Psoas muscle (tissue), 8 donors: ENCODE measurements at places on chromosomes 11 and 22. TPM values are rescaled to one million over a fixed set of nuclear protein-coding genes. Genes with fewer than 3 reads are reported as not detected.

- DNase-seq = peak; percentile 75
These were observed at the start of gene SLC29A2 for GRCh38 chr11:66371627-66372415. SLC29A2 (minus strand) TSS chr11:66371760; CDS start chr11:66371591, 169 bp downstream.

GRCh38 chr11:122714484-122714883 is 59.0 kb downstream of the UBASH3B start:
- DNase-seq = no peak

GRCh38 chr11:73972620-73973449 is 9.8 kb downstream of the UCP2 start:
- DNase-seq = peak; percentile 48

GRCh38 chr11:70532731-70533130 is 134.4 kb downstream of the CTTN start:
- no peak for DNase-seq

The SRSF8 gene
- 31.0 TPM for total RNA-seq

The SEZ6L gene
- total RNA-seq = not detected

The PANX3 gene
- not detected for total RNA-seq

DNA sequence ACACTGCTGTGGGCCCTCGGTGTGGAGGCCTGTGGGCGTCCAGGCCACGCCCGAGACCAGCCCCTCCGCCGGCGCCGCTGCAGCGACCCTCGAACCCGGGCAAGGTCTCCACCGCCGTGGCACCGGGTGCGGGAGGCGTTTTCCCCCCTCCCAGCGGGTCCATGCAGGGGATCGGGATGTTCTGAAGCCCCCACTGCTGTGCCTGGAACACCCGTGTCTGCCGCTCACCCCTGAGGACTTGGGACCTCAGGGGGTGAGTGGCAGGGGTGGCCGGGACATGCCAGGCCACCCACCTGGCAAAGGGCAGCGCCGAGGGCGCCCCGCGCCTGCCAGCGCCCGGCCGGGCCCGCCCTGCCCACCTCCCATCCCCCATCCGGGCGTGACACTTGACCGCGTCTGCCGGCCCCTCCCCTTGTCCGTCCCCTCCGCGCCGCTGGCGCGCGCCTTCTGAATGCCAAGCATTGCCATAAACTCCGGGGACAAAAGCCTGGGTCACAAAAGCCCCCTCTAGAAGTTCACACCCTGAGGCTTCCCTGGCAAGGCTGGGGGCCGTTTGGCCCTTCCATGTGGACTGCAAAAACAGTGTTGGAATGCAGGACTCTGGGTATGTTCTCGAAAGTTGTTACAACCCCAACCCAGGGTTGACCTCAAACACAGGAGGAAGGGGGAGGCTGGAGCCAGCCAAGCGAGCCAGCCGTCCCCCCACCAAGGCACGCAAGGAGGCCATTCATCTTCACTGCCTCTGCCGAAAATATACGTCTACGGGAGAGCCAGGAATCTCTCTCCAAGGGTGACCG is 819 bp upstream of the KCNQ1OT1 start:
- DNase-seq = peak; percentile 86

DNA sequence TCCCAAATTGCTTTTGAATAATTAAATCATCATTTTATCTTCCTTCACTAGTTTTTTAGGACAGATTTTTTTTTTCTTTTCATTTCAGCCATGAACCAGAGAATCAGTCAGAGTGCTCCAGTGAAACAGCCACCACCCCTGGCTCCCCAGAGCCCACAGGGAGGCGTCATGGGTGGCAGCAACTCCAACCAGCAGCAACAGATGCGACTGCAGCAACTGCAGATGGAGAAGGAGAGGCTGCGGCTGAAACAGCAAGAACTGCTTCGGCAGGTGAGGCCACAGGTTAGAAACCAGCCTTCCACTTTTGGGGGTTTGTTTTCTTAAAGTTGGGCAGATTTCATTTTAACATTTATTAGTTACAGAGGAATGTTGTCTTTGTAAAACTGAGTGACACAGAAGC is 95.6 kb downstream of the YAP1 start:
- no peak for DNase-seq

- no peak for DNase-seq
These were observed 507.4 kb upstream of the FAT3 start for GRCh38 chr11:91717169-91717568.

- DNase-seq = no peak
These were observed 153.0 kb downstream of the BBOX1 start for GRCh38 chr11:27193434-27194225.

The AMPD3 gene
- total RNA-seq = 106 TPM

- DNase-seq = no peak
These were observed 76.8 kb upstream of the BIRC3 start for GRCh38 chr11:102240502-102240901.

GRCh38 chr11:33329705-33330329 is 72.6 kb downstream of the HIPK3 start:
- DNase-seq = no peak

The CHCHD10 gene
- 752 TPM for total RNA-seq

The GDPD4 gene
- total RNA-seq = not detected

DNA sequence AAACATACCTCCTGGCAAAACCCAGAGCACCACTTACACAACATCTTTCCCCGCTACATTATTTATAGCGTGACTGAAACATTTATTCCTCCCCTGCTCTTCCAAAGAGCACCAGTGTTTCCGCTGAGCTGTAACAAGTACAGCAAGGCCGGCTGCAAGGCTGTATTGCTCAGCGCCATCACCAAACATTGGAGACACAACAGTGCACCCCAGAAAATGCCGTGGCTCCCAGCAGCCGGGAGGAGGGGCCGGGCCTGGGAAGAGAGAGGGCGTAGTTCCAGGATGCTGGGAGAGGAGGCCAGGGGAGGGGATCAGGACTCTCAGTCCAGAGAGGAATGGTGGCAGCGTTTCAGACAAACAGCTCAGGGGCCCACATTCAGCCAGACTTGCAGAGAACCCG is 133.2 kb downstream of the DSCAML1 start:
- DNase-seq = peak; percentile 29

DNA sequence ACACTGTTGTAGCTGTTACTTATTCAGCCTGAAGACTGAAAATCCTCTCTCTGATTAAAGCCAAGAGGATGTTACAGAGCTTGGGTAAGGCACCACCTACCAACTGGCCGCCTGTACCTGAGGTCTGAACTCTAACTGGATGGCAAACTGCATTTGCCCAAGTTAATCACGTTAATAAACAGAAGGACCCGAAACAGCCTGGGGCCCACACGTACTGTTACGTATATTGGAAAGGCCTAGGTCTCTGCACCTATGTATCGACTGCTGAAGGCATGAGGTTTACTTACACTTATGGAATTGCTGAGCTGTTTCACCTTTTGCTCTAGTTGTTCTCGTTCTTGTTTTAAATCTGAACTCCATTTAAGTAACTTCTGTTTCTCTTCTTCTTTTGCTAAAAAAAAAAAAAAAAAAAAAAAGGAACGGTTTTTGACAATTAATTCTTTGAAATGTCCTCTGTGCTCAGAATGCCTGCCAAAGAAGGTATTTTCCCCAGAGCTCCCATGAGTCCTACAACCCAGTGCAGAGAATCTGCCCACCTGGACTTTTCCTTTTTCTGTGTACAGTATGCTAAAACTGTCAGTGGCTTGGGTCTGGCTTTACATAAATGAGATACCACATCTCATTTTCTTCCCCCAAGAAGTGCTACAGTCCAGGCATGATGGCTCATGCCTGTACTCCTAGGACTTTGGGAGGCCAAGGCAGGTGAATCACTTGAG is 13.1 kb downstream of the LARGE2 start:
- DNase-seq = no peak

GRCh38 chr22:36149441-36149840 is 11.1 kb downstream of the APOL3 start:
- no peak for DNase-seq

- no peak for DNase-seq
These were observed 344.1 kb upstream of the SYN3 start for GRCh38 chr22:33402325-33402724.

DNA sequence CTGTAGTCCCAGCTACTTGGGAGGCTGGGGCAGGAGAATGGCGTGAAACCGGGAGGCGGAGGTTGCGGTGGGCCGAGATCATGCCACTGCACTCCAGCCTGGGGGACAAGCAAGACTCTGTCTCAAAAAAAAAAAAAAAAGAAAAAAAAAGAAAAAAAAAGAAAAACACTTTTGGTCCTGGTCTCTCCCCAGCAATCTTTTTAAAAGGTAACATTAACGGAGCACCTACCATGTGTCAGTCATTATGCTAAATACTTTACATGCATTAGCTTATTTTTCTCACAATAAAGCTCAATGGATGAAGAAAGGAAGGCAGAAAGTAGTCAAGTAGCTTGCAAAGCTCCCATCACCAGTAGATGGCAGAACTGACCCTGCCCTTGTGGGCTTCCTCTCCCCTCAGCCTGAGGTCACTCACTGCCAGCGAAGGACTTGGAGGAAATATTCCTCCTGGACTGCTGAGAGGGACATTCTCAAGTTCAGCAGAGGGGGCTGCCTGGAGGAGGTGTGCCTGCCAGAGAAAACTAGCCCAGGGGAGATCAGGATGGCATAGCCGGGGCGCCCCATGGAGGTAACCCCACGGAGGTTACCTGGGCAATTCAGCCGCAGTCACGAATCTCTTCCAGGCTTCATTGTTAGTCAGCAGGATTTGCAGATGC is 15.5 kb downstream of the APOL3 start:
- DNase-seq = peak; percentile 65

The DEUP1 gene
- total RNA-seq = not detected

- no peak for DNase-seq
These were observed 320.7 kb downstream of the LARGE1 start for GRCh38 chr22:33599596-33599995.

DNA sequence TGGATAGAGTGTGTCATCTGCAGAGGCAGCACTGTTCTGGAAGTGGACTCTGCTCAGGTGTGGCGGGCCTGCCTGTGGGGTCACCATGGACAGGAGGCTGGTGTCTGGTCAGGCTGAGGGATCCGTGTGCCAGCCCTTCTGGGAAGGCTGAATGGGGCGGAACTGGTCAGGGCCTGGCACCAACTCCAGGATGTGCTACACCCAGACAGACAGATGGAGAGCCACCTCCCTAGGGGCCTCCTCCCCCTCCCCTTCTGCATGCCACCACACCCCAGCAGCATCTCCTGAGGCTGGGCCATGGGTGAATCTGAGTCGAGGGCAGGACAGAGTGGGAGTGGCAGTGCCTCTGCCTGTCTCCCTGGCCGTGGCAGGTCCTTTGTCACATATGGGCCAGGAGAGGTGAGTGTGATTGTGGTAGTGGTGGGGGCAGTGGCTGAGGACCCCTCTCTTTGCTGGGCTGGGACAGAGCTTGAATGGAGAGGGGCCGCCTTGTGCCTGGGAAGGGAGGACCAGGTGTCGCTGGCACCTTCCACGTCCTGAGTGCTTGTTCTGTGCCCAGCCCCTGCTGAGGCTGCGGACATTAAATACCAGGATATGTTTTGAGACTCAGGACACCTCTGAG is 29.1 kb downstream of the ST3GAL4 start:
- DNase-seq = no peak

GRCh38 chr11:123690485-123690884 is 36.1 kb upstream of the SCN3B start:
- no peak for DNase-seq

The TRPM5 gene
- total RNA-seq = not detected

DNA sequence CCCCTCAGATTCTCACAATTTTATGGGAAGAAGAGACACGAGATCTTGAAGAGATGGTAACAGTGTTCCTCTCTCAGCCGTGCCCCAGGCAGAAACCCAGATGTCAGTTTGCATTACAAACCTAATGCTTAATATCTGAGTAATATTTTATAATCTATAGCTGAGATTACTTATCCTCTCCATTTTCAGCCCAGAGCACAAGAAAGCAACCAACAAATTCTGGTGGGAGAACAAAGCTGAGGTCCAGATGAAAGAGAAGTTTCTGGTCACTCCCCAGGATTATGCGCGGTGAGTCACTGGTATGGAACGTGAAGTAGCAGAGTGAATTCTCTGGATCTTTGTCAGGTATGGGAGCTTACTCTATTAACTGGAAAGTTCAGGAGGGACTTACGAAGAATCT is 884 bp downstream of the CENATAC start:
- no peak for DNase-seq

DNA sequence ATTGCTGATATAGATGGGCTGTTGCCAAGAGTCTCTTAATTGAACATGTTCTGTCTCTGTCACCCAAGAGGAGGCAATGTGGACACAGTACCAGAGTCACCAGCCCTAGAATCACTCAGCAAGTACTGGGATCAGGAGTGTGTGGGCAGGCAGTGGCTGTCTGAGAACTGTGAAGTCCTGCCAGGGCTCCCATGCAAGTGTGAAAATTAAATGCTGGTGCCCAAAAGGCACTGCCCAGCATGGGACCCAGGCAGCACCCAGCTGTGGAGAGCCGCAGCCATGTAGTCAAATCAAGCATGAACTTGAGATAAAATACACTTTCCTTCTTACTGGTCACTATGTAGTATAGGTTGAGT is 19.9 kb downstream of the HIRA start:
- DNase-seq = no peak

GRCh38 chr22:17997456-17997855 is 26.9 kb downstream of the MICAL3 start:
- no peak for DNase-seq

The BEST1 gene
- 1.4 TPM for total RNA-seq

DNA sequence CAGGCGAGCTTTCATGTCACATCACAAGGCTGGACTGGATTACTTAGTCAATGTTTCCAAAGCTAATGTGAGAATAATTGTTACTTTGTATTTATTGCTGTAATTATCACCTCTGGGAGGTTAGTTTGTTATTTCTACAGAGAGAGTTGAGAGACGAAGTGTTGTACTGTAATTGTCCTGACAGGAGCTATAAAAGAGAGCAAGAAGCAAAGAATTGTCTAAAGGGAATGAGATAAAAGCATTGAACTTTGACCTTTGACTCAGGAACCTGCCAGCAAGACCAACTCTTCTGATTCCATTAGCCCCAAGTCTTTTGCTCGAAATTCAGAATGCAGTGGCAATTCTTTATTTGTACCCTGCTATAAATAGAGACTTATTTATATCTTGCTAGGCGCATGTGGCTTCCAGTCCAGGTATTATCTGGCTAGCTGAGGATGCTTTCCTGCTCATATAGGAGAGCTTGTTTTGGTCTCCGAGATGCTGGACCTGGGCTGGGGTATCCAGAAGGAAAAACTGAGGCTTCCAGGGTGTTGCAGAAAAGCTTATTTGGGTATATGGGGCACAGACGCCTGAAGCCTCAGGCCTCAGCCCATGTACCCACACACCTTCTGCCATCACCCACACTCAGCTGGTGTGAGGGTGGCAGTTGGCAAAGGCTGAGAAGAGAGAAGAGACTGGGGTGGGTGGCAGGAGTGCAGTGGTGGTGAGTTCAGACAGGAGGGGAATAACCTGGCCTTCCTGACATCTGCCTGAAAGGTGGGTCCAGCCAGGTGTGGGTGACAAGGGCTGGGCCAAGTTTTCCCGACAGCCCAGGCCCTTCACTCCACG is 40.7 kb downstream of the SYT13 start:
- DNase-seq = no peak

GRCh38 chr11:14334893-14335292 is 24.1 kb downstream of the RRAS2 start:
- no peak for DNase-seq

The LRRN4CL gene
- total RNA-seq = 3.0 TPM

- no peak for DNase-seq
These were observed 412.7 kb downstream of the ETS1 start for GRCh38 chr11:128174465-128175291.

GRCh38 chr22:17941471-17942406 is 82.6 kb downstream of the MICAL3 start:
- peak; percentile 40 for DNase-seq

- no peak for DNase-seq
These were observed 13.0 kb upstream of the OR6A2 start for GRCh38 chr11:6812390-6813005.

The OSM gene
- not detected for total RNA-seq

GRCh38 chr11:119520966-119521365 is 98.0 kb upstream of the THY1 start:
- DNase-seq = no peak

- no peak for DNase-seq
These were observed 2.7 kb downstream of the MAJIN start for GRCh38 chr11:64969209-64969608.
